ENCODE measurements at places on chromosomes 13 and 19.
A peak's percentile ranks its signal among the peaks of the same experiment; 100 is the strongest.

GRCh38 chr19:43534816-43535761 is 2.1 kb downstream of the ZNF575 start:
- DNase-seq = peak; percentile 89

DNA sequence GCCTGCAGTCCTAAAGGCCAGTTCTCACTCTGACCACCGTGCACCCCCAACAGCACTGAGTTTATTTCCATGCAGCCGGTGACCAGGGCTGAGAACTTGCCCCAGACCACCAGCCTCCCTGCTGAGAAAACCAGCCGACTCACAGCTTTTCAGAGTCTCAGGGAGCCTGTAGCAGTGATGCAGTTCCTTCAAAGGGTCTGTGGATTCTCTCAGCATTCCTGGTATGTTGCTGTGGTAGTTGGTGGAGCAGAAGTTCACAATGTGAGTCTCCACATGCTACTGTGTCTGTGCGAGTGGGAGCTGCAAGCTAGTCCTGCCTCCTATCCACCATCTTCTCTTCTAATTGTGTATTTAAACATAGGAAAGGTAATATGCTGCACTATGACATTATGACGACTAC is 254.9 kb upstream of the KLF12 start:
- DNase-seq = no peak

- DNase-seq = no peak
These were observed 809 bp downstream of the MYO1F start for GRCh38 chr19:8576273-8576993.

GRCh38 chr13:33629605-33630360 is 188.2 kb upstream of the RFC3 start:
- no peak for DNase-seq

- DNase-seq = no peak
These were observed 83.7 kb upstream of the OBI1 start for GRCh38 chr13:78742659-78743058.

- no peak for DNase-seq
These were observed 19.9 kb downstream of the GAS6 start for GRCh38 chr13:113843864-113844556.

DNA sequence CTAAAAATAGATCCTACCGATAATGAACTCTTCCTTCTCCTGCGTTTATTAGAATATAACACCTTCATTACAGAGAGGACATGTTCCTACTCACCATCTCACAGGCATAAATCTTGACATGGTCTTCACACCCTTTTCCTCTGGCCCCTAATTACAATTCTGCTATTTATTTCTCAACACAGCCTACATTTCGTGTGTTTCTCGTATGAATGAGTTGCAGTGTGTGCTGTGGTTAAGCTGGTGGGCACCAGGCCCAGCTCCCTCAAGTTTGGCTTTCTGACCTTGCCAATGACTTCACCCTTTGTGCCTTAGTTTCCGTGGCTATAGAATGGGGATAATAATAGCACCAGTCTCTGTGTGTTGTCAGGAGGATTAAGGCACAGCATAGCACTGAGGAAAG is 12.3 kb upstream of the KATNAL1 start:
- DNase-seq = no peak

- DNase-seq = no peak
These were observed 259.7 kb downstream of the FGF9 start for GRCh38 chr13:21930536-21930935.

- no peak for DNase-seq
These were observed at the start of gene TMEM238 for GRCh38 chr19:55384131-55384919. TSS of gene TMEM238 (minus strand) at chr19:55384292. CDS start at chr19:55384259, 33 bp downstream.

- DNase-seq = no peak
These were observed 61.2 kb downstream of the RFC3 start for GRCh38 chr13:33879118-33879517.

- no peak for DNase-seq
These were observed 2.8 kb downstream of the ACP5 start for GRCh38 chr19:11574689-11575088.

- no peak for DNase-seq
These were observed 420.4 kb upstream of the GPC6 start for GRCh38 chr13:92806215-92806614.

- peak; percentile 76 for DNase-seq
These were observed 33.6 kb downstream of the NAXD start for GRCh38 chr13:110648848-110649421.

GRCh38 chr13:76852986-76853385 is 33.2 kb downstream of the KCTD12 start:
- DNase-seq = no peak

- no peak for DNase-seq
These were observed 72.6 kb downstream of the SIPA1L3 start for GRCh38 chr19:37979547-37980082.

DNA sequence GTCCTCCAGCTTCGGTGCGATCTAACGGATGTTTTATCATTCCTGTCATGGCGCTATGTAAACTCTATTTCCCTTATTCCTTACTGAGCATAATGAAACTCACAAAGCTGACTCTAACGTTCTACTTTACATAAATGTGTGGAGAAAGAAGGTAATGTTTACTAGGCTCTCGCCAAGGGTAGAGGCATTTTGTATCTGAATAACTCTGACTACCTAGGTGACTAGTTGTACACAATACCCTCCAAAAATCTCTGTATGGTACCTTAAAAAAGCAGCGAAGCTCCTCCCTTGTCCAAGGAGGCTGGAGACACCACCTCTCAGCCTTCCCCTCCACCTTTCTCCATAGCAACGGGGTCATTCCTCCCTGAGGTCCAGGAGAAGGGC is 316 bp upstream of the ZNF530 start:
- no peak for DNase-seq

GRCh38 chr19:2254064-2254872 is 1.9 kb downstream of the JSRP1 start:
- no peak for DNase-seq

DNA sequence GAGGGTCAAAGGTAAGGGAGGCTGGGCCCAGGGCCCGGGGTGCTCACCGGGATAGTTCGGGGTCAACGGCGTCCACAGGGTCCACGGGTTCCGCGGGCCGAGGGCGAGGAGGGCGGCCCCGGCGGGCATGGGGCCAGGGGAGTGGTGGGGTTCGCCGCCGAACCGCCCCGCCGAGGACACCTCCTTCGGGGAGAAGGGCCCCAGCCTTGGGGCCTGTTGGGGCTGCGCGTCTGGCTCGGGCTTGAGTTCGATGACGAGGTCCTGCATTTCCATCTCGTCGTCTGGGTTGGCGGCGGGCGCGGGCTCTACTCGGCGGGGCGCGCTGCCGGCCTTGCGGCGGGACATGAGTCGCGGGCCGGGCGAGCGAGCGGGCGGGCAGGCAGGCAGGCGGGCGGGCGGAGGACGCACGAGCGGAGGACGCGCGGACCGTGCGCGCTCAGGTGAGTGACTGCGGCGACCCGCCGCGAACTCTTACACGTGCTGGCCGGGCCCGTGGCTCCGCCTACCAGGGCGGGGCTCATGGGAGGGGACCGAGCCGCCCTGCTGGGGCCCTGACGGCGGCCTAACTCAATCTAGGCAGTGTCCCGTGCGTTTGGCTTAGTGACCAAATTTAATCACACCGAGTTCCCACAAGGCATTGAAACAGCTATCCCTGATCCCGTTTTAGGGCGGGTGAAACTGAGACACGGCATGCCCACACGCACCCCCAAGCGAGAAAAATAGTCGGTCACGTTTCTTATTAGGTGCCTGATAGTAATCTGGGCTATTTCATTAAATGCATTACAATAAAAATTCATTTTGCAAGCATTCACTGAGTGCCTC is at the start of gene ZNF296:
ZNF296 (minus strand) TSS at position 450 of the 822 bp plus-strand sequence; CDS start at position 345, 105 bp downstream.
- DNase-seq = no peak

DNA sequence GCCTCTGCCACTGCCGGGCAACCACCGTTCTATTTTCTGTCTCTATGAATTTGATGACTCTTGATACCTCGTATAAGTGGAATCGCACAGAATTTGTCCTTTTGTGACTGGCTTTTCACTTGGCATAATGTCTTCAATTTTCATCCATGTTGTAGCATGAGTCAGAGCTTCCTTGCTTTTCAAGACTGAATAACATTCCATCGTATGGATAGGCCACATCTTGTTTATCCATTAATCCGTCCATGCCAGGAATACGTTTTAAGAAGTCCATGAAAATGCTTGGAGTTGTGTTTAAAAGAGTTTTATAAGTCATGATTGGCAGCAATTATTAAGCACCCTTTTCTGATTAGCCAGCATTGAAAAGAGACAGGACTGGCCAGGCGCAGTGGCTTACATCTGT is 53.6 kb upstream of the CLDN10 start:
- DNase-seq = no peak

DNA sequence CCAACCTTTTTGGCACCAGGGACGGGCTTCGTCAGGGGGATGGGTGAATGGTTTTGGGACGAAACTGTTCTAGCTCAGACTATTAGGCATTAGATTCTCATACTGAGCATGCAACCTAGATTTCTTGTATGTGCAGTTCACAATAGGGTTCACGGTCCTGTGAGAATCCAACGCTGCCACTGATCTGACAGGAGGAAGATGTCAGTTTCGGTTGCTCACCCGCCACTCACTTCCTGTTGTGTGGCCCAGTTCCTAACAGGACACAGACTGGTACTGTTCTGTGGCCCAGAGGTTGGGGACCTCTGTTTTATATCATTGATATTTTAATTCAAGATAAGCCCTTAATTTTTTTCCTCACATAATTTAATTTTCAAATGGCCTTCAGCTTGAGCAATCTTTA is 26.7 kb upstream of the TDRD3 start:
- DNase-seq = no peak

- DNase-seq = no peak
These were observed 259.4 kb downstream of the DACH1 start for GRCh38 chr13:71607575-71607974.

DNA sequence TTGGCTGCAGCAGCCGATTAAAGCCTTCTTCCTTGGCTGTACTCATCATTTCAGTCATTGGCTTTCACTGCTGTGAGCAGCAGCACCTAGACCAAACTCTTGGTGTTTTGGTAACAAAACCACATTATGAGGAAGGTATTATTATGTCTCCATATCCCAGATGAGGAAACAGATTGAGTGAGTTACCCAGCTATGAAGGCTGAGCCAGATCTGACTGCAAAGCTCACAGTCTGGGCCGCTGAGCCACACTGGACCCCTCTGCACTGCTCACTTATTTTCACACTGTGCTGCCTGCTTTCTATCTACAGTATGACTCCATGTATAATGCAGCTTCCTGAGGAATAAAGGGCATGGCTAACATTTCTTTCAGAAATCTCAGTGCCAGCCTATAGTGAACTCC is 24.5 kb downstream of the CRYL1 start:
- no peak for DNase-seq

DNA sequence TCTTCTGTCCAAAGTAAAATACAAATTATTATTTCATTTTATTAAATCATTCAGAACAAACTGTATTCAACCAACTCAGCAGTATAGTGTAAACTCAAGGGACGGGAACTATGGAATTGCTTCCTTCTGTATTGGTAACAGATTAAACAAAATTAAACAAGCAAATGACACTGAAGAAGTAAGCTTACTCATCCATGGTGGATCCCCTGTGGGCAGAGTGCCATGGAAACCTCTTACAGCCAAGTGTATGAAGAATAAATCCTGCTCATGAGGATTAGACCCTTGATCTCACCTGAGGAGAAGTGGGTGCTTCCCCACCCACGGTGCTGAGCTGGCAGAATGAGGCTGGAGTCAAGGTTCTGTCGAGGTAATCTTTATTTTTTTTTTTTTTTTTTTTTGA is 18.0 kb upstream of the RFXAP start:
- no peak for DNase-seq

GRCh38 chr19:19651076-19651475 is 7.6 kb upstream of the GMIP start:
- DNase-seq = no peak

GRCh38 chr19:10510301-10510802 is 6.9 kb downstream of the S1PR5 start:
- DNase-seq = no peak

DNA sequence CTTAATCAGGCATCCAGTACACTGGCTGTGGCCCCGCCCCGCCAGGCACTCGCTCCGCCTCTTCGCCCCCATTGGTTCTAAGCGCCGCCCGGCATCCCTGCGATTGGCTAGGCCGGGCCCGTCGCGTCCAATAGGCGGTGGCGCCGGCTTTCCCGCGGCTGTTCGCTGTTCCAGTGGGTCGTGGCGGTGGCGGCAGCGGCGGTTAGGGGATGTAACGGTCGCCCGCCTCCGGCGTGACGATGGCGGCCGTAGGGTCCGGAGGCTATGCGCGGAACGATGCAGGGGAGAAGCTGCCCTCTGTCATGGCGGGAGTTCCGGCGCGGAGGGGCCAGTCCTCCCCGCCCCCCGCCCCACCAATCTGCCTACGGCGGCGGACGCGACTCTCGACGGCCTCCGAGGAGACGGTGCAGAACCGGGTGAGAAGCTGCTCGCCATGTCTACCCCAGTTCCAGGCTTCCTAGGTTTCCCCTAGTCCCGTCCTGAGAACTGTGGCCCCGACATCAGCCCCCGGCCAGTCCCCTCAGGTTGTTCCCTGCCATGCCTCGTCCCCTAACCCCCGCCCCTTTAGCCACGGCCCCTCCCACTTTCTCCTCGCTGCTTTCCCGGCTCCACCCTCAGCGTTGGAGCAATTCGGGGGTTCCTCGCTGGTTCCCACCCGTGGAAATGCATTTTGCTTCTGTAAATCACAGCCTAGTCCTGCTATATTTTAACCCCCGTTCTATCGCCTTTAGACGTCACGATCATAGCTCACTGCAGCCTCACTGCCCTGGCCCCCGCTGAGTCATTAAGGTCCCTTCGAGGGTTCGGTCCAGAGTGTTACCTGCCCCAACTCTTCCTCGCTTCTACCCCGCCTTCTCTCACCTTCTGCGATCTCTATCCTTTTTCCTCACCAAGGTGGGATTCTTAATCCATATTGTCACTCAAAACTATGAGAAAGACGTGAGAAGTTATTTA is at the start of gene WDR62:
WDR62 (plus strand) TSS at position 165 of the 954 bp plus-strand sequence; CDS start at position 240, 75 bp downstream.
- peak; percentile 99 for DNase-seq

DNA sequence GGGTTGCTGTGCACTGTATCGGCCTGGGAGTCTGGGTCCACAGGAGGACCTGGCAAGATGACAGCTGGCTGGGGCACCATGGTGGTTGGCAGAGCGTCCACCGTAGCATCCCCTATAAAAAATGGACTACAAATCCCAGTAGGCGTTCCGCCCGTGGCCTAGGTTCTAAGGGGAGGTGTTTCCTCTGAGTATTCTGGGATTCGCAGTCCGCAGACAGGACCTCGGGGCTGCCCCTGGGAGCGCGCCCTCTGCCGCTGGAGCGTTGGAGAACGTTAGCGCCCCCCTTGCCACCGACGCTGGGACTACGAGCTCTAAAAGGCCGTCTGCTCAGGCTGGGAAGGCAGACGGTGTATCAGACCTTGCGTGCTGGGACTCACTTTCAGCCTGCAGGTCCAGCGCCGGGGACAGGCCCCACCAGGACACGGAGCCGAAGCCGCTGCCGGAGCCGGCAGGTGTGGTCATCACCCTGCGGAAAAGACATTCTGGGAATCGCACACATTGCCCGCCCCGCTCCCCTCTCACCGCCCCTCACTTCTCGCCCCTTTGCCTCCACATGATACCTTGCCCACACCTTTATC is 372 bp downstream of the DNAAF3 start:
- DNase-seq = no peak

- peak; percentile 44 for DNase-seq
These were observed 114.9 kb upstream of the TMTC4 start for GRCh38 chr13:100789481-100789880.

- DNase-seq = no peak
These were observed 1.0 kb downstream of the IFT88 start for GRCh38 chr13:20567881-20568528.

- DNase-seq = no peak
These were observed 166.8 kb downstream of the DCT start for GRCh38 chr13:94312511-94313216.

Measured in posterior cingulate gyrus (tissue), 11 donors.